ENCODE measurements at places on chromosomes 1 and 21.

GRCh38 chr1:230915078-230915477, 46.8 kb upstream of the C1orf198 start:
- DNase-seq, result no peak

DNA sequence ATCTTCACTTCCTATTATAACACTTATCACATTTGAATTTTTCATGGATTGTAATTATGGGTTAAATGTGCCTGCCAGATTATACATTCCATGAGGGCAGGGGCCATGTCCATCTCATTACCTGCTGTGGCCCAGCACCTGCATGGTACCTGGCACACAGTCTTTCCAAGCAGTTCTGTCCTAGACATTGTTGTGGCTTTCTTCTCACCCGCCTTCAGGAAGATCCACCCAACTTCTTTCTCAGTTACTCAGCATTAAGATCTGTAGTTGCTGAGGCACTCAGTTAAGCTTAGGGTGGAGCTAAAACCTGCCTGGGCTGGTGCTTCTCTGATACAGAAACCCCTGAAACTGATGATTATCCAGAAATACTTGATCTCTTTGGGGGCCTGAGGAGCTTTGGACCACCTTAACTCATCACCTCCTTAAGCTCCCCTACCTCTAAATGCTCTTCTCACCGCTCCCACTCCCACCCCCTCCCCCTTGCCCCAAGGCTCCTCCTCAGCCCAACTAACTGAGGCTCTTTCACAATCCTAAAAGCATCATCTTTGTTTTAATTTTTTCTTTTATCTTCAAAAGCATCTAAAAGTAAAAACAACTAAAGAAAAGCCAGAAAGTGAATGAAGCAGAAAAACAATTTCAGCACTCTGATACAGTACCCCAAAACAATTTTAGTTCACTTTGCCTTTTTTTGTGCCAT, 190.6 kb downstream of the FGGY start:
- DNase-seq, result no peak

GRCh38 chr1:85806236-85806965, 98.2 kb upstream of the ZNHIT6 start:
- DNase-seq, result no peak

- no peak for DNase-seq
Observed at GRCh38 chr1:175941164-175941563, 197.8 kb upstream of the TNR start.

DNA sequence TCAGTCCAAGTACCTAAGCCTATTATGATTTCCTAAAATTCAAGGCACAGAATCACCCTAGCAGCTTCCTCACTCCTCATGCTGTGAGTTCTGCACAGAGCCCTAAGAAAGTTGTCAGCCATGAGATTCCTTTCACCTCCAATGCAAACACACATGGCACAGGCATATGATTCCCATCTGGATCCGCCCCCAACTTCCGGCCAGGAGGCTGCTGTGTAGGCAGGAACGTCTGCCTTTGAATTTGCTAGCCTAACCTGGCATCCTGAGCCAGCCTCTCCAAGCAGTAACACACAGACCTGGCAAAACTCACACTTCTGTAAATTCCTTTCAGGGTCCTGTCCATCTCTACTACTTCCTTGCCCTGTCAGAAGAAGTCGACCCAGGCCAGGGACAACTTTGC, 521.1 kb upstream of the BEND5 start:
- no peak for DNase-seq

DNA sequence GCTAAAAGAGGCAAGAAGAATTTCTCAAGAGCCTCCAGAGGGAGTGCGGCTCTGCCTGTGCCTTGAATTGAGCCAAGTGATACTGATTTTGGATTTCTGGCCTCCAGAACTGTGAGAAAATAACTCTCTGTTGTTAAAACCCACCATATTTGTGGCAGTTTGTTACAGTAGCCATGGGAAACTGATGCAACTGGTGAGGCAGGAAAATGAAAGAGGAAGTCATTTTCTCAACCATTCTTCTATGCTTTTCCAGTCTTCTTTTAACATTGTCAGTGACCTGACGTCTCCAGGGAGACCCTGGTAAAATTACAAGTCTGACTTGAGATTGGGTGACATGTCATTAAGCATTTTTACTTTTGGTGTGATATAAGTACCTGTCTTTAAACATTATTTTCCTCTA, 5.8 kb downstream of the OR6P1 start:
- no peak for DNase-seq

- DNase-seq, result no peak
Observed at GRCh38 chr1:29601021-29601420, 364.7 kb downstream of the PTPRU start.

GRCh38 chr1:50257029-50257428, 148.3 kb downstream of the ELAVL4 start:
- DNase-seq, result no peak

DNA sequence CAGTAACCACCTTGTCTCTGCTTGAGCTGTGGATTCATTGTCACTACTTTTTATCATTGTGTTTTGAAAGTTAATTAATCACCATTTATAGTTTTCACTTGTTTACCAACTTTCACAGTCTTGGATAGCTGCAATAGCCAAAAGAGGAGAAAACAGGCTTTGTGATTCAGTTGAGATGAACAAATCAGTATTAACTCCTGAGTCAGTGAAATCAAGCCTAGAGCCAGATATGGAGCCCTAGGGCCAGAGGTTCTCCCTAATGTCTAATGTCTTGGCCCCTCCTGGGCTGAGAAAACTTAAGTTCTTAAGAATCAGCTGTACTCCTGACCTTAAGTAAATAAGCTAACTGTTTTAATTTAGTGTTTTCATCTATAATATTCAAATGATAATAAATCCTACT, 228.8 kb downstream of the DNM3 start:
- no peak for DNase-seq

DNA sequence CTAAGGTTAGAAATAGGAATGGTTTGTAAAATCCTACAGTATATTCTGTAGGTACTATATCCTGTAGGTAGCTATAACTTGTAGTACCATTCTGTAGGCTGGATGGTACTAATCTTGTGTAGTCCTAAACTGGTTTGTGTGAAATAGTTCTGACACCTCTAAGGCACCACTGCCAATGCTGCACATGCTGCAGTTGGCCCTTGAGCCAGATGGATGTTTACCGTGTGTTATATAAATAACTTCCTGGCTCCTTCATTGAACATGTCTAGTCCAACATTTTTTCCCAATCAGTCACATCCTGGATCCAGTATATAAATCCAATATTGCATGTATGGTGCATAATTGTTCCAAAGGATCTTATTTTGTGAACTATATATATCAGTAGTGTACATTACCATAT, 89.5 kb upstream of the GNG4 start:
- no peak for DNase-seq

DNA sequence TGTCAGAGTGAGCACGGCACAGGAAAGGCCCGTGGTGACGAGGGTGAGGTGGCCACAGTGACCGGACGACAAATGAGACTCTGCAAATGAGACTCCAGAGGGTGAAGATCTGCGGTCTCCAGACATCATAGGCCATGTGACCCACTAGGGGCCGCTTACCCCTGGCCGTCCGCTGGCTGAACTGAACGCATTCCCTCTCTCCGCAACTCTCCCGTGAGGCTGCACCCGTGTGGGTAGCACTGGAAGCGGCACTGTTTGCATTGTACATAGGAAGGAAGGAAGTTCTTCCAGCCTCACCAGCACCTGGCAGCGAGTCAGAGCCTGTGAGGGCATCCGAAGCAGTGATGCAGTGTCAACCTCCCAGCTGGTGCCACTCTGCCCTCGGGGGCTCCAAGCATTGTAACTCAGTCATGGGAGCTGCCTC, 23.6 kb upstream of the SPSB1 start:
- no peak for DNase-seq

GRCh38 chr1:39361446-39361845, 130.0 kb upstream of the BMP8A start:
- no peak for DNase-seq

DNA sequence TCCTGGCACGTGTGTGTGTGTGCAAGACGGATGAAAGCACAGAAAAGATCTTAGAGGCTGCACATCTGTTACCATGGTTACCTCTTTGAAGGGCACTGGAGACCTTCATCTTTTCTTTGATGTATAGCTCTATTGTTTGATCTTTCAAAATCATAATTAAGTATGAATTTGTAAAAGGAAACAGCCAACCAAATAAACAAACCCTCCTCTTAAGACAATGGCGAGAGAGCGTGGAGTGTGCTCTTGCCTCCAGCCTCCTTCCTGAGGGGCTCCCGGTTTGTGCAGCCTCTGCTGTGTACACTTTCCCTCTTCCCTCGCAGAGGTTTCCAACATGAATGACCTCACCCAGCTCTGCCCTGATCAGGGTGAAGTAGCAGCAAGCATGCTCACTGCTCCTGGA, 27.9 kb downstream of the CACNA1S start:
- DNase-seq, result no peak

- no peak for DNase-seq
Observed at GRCh38 chr21:36171741-36172331, 15.2 kb downstream of the DOP1B start.

GRCh38 chr1:179591592-179592580, at the start of gene TDRD5:
TSS of gene TDRD5 (plus strand) at chr1:179591832. CDS start at chr1:179592616, 784 bp downstream.
- DNase-seq, result no peak

DNA sequence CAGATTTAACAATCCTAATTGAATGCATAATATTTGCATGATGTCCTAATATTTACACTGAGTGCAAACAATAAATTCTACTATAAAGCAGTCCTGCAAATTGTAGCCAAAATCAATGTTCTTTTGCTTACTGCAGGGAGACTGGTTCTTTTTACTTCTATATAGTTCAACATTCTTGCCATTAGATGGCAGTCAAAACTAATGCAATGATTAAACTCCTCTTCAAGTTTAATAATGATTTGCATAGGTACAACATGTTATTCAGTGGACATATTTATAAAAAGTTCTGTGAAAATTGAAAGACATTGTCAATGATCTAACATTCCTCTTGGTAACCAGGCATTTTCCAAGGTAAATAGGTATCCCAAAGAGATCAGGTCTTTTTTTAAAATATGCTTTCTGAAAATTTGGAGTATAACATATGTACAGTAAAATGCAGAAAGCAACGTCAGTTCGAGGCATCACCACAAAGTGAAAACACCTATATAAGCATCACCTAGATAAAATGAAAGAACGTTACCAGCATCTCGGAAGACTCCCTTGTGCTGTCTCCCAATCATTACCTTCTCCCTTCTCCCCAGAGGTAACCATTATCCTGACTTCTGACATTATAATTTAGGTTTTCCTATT, 9.8 kb upstream of the FNBP1L start:
- DNase-seq, result no peak

DNA sequence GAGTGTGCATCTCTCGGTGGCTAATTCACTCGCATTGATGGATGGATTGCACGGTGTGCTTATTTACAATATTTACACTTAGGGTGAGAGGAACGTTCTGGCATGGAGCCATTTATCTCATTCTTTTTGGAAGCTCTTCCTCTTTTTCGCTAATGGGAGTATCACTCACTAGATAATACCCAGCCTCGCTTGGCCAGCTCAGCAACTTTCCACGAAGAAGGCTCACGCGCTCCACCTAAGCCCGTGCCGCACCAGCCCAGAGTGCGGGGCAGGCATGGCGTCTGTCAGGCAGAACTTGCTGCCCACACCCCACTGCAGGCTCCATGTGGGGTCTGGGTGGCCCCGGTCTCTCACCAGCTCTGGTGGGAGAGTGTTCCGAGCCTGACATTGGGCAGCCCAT, 484.9 kb downstream of the NPHP4 start:
- DNase-seq, result no peak

- DNase-seq, result no peak
Observed at GRCh38 chr1:88729297-88729696, 45.2 kb downstream of the PKN2 start.

GRCh38 chr1:115411371-115412063, 73.5 kb upstream of the NGF start:
- DNase-seq, result no peak

- DNase-seq, result no peak
Observed at GRCh38 chr1:201476670-201477344, 7.8 kb upstream of the PHLDA3 start.

DNA sequence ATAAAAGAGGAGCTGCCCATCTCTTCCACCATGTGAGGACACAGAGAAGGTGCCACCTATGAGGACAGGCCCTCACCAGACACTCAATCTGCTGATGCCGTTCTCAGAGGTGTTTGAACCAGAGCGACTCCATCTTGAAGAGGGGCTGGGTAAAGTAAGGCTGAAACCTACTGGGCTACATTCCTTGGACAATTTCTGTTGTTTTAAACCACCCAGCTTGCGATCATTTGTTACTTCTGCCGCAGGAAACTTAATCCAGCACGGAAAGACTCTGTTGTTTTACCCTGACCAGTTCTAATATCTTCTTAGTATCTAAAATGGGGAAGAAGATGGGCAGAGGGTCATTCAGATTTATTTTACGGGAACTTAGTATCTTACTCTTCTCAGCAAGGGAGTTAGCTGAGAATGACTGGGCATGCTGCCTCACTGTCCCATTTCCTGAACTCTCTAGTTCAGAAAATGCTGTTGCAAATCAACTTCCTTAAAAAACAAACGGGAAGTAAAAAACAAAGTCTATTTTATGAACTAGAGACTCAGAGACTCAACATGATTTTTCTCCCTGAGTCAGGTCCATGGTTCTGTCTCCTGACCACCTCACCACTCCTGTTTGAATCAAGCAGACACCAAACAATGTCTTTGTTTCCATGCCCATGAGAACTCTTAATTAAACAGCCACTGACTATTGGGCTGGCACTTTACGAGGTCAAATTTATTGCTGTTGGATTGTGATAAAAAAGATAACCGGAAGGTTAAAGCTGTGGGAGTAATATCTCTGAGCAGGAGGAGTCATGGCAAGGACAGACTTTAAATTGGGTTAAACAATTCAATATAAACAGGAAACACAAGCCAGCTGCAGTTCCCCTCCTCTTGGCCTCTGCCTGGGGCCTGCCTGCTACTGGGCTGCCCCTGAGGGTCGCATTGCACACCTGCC, 23.8 kb upstream of the IFNAR1 start:
- no peak for DNase-seq

DNA sequence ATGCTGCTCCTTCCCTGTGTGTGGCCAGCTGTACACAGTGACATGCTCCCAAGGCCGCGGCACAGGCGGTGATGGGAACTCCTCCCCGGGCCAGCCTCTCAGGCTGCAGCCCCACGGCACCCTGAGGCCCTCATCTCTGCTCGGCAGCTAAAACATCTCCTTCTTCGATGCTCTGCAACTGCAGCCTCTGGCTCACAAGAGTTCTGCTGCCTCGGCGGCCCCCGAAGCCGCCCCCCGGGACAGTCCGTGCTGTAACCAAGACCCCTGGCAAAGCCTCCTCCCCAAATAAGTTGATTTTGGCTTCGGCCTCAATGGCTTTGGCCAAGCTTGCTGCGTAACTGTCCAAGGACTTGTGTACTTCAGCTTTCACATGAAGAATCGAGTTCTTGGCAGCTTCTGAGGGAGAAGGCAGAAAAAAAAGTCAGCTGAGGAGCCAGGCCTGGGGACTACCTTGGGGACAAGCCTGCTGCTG, 51.3 kb downstream of the GPR161 start:
- DNase-seq, result no peak

GRCh38 chr1:91777630-91778300, 108.2 kb downstream of the TGFBR3 start:
- DNase-seq, result no peak
